Esophagus squamous epithelium (tissue), 5 donors: ENCODE measurements at places on chromosomes 11 and 22.

DNA sequence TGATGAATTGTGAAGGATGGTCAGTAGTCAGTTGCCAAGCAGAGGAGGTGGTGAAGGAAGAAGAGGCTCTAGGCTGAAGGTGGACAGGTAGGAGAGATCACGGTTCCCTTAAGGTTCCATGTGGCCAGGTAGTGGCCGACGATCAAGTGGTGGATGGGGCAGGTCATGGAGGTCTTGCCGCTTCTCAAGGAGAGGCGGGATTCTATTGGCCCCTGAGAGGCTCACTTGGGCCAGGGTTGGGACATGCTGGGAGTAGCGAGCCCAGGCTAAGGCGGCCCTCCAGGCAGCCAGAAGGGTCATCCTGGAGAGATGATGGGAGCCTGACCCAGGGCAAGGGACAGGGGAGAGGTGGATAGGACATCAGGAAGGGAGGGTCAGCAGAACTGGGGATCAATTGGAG is 20.9 kb upstream of the TMPRSS4 start:
- DNase-seq: no peak

- DNase-seq: no peak
These were observed 596.0 kb upstream of the B3GAT1 start for GRCh38 chr11:135008001-135008405.

GRCh38 chr22:45511847-45512261 is 9.2 kb downstream of the FBLN1 start:
- DNase-seq: no peak

GRCh38 chr11:118915941-118916841 is 9.5 kb downstream of the BCL9L start:
- no peak for DNase-seq

DNA sequence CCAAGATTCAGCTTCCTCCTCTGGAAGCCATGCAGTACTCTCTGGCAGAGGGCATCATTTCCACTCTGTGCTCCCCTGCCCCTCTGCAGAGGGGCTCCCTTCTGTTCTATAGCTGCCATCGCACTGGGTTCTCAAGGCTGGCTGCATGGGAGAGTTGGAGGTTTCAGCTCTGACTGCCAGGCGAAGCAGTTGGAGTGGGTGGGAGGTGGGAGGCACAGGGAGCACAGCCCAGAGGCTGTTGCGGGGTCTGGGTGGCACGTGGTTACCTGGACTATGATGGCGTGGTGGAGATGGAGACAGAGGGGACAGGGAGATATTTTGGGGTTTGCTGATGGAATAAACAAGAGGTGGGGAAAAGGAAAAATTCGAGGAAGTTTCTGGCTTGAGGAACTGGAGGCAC is 4.8 kb downstream of the PMM1 start:
- DNase-seq: no peak

GRCh38 chr11:123069908-123070821 is 8.2 kb upstream of the HSPA8 start:
- no peak for DNase-seq
